ENCODE measurements at places on chromosomes 11 and 22.

- DNase-seq: no peak
Measured at GRCh38 chr22:16695261-16695660, 102.7 kb upstream of the CCT8L2 start.

- DNase-seq: no peak
Measured at GRCh38 chr22:35912658-35913057, 116.0 kb downstream of the RBFOX2 start.

- no peak for DNase-seq
Measured at GRCh38 chr11:104286129-104286528, 122.2 kb upstream of the PDGFD start.

- DNase-seq: peak; percentile 19
Measured at GRCh38 chr11:80958361-80958760, 1517.5 kb upstream of the TENM4 start.

Data from BJ (cell line).